ENCODE measurements at places on chromosomes 12 and 14.
A peak's percentile ranks its signal among the peaks of the same experiment; 100 is the strongest.

GRCh38 chr12:122610911-122611310, 83.9 kb downstream of the KNTC1 start:
- no peak for DNase-seq

GRCh38 chr12:53213348-53213747, 6.3 kb upstream of the ITGB7 start:
- DNase-seq: peak; percentile 91

DNA sequence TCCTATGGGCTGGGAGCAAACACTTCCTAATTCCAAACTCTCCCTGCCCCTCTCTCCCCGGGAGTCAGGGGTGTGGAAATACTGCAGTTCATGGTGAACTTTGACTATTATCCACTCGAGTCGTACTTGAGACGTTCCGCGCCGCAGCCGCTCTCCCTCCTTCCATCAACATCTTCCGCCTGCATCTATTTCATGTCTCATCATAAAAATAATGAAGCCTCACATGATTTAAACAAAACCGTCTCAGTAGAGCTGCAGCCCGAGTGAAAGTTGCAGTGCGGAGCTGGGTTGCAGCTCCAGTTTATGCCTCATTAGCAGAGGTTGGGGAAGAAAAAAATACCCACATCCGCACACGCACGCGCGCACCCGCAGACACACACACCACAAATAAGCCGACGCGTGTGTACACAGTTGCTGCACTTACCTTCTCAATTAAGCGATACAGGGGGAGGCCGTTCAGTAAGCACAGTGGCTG, 283 bp downstream of the LMO3 start:
- no peak for DNase-seq

DNA sequence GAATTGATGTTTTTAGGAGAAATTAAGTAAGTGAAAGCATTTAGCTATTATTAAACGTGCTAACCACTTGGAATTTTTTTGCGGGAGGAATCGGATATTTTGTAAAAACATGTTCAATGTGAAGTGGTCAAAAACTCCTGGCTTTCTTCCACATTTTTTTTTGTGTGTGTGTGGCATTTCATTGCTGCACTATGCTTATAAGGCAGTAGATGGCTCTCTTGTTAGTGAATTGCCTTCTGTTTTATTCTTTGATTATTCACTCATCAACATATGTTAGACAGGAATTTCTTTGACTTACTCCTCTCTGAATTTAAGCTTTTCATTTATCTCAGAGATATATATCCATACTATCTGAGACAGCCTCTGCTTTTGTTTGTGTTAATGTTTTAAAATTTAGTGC, 71.3 kb downstream of the DERA start:
- no peak for DNase-seq

DNA sequence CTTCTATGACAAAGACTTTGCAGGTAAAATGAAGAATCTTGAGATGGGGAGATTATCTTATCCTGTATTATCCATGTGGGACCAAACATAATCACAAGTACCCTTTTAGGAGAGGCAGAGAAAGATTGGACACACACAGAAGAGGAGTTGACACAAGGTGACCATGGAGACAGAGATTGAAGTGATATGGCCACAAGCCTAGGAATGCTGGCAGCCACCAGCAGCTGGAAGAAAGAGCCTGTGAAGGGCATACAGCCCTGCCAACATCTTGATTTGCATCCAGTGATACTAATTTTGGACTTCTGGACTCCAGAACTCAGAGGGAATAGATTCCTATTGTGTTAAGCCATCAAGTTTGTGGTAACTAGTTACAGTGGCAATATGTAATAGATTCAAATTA, 78.1 kb downstream of the RPS29 start:
- no peak for DNase-seq

DNA sequence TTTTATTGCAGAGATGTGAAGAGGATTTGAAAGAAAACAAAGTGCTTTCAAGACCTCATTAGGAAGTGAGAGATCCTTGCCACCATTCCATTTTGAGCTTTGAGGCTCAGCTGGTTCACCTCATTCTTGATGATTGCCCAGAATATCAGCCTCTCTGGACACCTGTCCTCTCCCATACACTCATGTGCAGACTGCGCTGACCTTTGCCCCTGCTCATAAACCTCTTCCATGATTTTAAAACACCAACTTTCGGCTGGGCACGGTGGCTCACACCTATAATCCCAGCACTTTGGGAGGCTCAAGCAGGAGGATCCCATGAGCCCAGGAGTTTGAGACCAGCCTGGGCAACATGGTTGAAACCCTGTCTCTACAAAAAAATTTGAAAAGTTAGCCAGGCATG, 8.9 kb downstream of the COX14 start:
- no peak for DNase-seq

GRCh38 chr12:1883513-1883912, 34.9 kb downstream of the CACNA2D4 start:
- no peak for DNase-seq

GRCh38 chr12:96495155-96495554, 5.8 kb downstream of the CFAP54 start:
- no peak for DNase-seq

DNA sequence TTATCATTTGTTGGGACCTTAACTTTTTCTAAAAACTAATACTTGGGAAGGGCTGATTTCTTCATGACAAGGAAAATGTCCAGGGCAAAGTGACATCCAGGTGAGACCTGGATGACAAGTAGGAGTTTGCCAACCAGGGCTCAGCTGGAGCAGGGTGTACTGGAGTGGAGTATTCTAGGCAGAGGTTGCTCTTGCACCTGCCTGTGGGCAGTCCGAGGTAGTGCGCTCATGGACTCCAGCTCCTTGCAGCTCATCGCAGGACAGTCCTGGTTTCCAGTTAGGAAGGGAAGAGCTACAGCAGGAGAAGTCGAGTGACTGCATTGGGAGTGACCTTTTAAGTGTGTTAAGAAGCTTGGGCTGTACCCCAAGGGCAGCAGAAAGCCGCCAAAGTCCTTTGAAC, 175.9 kb downstream of the PELI2 start:
- no peak for DNase-seq

DNA sequence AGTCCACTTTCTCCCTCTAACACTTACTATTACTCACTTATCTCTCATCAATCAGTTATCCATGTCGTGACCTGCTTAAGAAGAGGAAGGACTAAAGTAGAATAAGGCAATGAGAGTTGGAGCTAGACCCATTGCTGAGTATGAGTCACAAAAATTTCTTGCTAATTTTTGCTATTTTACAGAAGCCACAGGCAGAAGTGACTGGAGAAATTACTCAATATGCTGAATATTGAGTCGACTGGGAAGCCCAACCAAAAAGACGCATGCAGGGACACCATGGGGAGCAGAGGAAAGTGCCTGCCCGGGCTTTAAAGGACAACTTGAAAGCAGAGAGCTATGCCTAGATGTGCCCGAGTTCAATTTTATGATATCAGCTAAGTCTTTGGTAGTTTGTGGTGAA, 115.4 kb upstream of the FOXG1 start:
- no peak for DNase-seq

- DNase-seq: no peak
Measured at GRCh38 chr14:53310412-53310811, 157.3 kb upstream of the DDHD1 start.

DNA sequence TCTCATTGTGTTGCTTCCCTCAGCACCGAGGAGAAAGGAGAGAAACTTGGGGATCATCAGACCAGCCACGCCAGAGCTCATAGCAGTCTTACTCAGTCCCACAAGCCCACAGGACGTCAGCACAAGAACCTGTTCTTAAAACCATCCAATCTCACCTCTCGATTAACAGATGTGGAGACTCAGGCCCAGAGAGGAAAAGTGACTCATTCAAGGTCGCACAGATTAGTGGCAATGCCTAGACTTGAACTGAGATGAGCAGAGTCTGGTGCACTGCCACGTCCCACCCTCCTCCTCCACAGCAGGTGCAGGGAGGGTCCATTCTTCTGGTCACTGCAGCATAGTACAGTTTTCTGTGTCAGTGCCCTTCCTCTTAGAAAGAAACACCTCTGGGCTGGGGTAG, 154.9 kb upstream of the PZP start:
- DNase-seq: no peak

DNA sequence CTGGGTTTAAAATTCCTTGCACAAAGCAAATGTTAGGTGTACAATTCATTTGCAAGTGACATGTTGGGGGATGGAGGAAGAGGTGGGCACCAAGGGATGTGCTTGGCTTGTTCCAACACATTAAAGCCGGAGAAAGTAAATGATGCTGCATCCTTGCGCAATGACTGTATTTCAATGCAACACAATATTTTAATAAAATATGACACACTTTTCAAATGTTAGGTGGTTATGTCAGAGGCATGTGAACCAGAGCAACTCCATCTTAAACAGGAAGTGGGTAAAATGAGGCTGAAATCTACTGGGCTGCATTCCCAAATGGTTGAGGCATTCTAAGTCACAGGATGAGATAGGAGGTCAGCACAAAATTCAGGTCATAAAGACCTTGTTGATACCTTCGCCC, 53.6 kb upstream of the ARHGAP5 start:
- DNase-seq: no peak

GRCh38 chr12:1212526-1212925, 221.5 kb downstream of the ERC1 start:
- no peak for DNase-seq

DNA sequence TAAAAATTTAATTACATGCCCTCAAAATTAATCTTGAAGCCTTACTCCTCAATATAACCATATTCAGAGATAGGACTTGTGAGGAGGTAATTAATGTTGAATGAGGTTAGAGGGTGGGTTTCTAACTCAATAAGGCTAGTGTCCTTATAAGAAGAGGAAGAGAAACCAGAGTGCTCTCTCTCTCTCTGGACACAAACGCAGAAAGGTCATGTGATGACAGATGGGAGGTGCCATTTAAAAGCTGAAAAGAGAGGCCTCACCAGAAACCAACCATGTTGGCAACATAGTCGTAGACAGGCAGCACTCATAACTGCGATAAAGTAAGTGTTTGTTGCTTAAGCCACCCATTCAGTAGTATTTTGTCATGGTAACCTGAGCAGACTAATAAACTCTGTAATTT, 378.5 kb upstream of the LMO3 start:
- DNase-seq: no peak

DNA sequence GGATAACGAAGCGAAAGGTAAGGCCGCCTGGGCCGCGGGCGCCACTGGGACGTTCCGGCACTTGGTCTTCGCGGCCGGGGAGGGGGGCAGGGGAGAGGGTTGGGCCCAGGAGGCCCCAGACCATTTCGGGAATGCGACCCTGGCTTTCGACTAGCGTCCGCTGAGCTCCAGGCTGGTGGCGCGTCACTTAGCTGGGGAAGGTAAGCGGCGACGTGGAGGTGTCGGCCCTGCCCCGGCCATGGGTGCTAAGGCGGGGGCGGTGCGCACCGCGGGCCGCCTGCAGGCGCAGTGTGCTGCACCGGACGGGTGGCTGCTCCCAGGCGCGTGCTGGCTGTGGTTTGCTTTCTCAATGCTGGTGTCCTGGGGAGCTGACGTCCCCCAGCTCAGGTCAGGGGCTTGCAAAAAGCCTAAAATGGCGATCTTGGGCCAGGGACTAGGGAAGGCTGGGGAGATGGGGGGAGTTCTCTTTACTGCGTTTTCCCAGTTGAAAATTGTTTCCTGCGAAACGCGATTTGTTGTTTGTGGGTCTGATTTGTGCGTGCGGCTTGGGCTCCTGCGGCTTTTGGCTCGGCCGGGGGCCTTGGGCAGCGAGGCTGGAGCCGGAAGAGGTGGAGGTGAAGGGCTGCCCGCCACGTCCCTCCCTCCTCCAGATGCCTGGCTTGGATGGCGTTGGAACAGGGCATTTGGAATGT, 1.2 kb downstream of the HOXC10 start:
- no peak for DNase-seq

- DNase-seq: no peak
Measured at GRCh38 chr14:82636426-82636825, 1102.8 kb upstream of the SEL1L start.

- DNase-seq: no peak
Measured at GRCh38 chr12:63090716-63091115, 60.3 kb downstream of the AVPR1A start.

DNA sequence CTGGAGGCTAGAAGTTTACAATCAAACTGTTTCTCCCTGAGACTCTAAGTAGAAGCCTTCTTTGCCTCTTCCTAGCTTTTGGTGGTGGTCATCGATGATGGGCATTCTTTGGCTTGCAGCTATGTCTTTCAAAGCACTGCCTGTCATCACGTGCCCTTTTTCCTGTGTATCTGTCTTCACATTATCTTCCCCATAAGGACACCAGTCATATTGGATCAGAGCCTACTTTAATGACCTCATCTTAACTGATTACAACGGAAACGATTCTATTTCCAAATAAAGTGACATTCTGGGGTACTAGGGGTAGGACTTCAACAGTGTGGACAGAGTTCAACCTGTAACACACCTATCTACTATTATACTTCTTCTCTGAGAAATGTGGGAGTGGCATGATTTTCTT, 31.1 kb upstream of the IFNG-AS1 start:
- DNase-seq: no peak

- no peak for DNase-seq
Measured at GRCh38 chr12:24898606-24899005, 50.3 kb downstream of the BCAT1 start.

GRCh38 chr12:120367924-120368788, 808 bp downstream of the MSI1 start:
- DNase-seq: no peak

GRCh38 chr14:32319368-32320049, 9.6 kb upstream of the AKAP6 start:
- DNase-seq: no peak

- DNase-seq: no peak
Measured at GRCh38 chr12:105468464-105468863, 138.0 kb downstream of the C12orf75 start.

- no peak for DNase-seq
Measured at GRCh38 chr12:108690542-108691174, 40.7 kb downstream of the CORO1C start.
